ENCODE measurements at places on chromosomes 7 and 10.
A peak's percentile ranks its signal among the peaks of the same experiment; 100 is the strongest.

GRCh38 chr10:103666087-103666761 lies 172.7 kb downstream of the NEURL1 start:
- DNase-seq = no peak

GRCh38 chr10:88802523-88803285 lies at the start of gene LIPM:
LIPM (plus strand) TSS chr10:88802730; CDS start chr10:88802897, 167 bp downstream.
- no peak for DNase-seq

DNA sequence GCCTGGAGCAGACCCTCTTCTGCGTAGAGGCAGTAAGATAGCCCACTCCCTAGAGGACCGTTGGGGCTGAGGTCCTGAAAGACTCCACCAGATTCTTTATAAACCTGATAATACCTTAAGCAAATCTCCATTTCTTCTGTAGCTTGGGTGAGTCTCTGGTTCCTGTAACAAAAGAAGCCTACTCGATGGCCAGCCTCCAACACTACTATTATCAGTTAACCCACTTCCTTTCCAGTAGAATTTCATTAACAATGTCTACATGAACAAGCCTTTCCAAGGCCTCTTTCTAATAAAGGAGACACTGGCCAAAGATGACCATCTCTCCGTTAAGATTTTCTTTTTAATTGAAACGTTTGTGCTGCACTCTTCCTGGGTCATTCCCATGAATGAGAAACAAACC lies 201.7 kb upstream of the KCTD7 start:
- DNase-seq = no peak

DNA sequence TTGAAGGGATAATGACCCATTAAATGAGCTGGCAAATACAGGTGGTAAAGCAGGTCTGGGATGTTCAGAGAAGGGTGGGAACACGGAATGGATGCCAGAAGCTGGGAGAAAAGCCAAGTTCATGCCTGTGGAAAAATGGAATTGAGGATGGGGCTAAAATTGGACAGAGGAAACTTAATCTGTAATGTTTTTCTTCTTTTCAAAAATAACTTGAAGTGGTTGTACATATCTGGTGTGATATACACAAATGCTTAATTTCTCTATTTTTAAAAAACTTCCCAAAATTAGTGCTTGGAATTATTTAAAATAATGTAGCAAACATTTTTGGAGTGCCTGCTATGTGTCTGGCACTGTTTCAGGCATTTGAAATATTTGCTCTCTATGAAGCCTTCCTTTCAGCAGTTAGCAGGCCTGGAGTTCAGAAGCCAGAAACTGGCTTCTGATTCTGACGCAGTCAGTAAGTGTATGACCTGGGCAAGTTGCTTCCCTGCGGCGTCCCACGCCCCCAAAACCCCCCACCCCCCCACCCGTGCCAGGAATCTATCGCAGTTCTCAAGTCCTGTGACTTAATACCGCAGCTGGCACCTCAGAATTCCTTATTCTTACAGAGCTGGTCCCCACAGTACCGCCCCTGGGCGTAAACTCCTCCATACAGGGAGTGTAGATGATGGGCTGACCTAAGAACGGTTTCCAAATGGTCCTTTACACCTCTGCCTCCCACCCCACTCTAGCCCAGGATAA lies 828 bp upstream of the MALSU1 start:
- DNase-seq = peak; percentile 69

GRCh38 chr7:102842284-102842683 lies 70.5 kb upstream of the LRRC17 start:
- DNase-seq = no peak

DNA sequence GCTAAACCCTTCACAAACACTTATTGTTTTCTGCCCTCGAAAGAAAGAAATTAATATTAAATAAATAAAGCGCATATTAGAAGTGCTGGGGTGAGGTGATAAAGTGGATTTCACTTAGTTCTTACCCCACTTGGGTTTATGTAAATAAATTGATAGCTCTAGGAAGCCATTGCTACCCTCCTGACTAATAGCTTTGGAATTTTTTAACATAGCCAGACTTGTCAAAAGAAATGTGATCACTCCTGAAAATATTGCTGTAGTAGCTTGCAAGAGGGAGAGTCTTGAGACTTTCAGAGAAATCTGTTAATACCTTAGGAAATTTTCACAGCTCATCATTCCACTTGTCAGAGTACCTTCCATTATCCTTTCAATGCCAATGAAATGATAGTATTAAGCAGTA lies 7.6 kb downstream of the ARL5B start:
- peak; percentile 61 for DNase-seq

DNA sequence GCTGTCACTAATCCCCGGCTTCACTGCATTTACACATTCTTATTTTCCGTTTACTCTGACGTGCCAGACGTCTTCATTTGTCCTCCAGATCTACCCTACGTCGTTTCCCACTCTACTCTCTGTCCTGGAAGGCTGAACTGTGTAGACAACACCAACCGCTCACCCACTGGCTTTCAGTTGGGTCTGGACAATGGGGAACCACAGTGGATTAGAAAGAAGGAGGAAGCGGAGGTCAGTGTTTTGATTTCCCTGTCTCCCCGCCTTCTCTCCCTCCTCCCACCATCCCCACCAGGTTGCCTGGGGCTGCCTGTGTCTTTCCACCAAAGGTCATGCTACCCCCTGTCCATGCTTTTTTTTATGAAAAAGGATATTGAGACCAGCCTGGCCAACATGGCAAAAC lies 14.0 kb upstream of the CTBP2 start:
- DNase-seq = no peak

- DNase-seq = no peak
These were observed 68.9 kb upstream of the CARD11 start for GRCh38 chr7:3112479-3113134.

GRCh38 chr10:21363731-21364104 lies 161.8 kb downstream of the SKIDA1 start:
- DNase-seq = peak; percentile 43

GRCh38 chr7:115038158-115038557 lies 116.3 kb downstream of the MDFIC start:
- no peak for DNase-seq

- no peak for DNase-seq
These were observed 3.6 kb upstream of the LRRC4 start for GRCh38 chr7:128034825-128035224.

GRCh38 chr7:113806633-113807327 lies 112.0 kb downstream of the PPP1R3A start:
- no peak for DNase-seq

- DNase-seq = no peak
These were observed 13.4 kb downstream of the JAZF1 start for GRCh38 chr7:28166982-28167715.

GRCh38 chr7:116575853-116576252 lies 51.0 kb downstream of the CAV1 start:
- DNase-seq = no peak

- DNase-seq = no peak
These were observed 7.7 kb downstream of the CTBP2 start for GRCh38 chr10:125152450-125153368.

DNA sequence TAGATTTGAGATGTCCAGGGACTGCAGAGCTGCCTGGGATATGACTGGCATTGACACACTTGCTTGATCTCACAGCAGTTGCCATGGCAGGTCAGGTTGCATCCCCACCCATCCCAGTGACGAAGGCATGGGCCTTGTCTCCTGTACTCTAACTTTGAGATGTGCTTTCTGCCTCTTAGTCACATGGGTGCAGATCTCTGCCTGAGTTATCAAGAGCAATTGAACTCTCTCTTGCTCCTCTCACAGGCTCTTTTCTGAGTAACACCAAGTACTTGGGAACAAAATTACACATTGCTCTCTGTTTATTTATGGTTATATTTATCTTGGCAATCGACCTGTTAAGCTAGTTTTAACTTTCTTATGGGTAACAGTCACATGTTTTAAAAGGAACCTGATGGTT lies 237.3 kb downstream of the NSUN6 start:
- no peak for DNase-seq

DNA sequence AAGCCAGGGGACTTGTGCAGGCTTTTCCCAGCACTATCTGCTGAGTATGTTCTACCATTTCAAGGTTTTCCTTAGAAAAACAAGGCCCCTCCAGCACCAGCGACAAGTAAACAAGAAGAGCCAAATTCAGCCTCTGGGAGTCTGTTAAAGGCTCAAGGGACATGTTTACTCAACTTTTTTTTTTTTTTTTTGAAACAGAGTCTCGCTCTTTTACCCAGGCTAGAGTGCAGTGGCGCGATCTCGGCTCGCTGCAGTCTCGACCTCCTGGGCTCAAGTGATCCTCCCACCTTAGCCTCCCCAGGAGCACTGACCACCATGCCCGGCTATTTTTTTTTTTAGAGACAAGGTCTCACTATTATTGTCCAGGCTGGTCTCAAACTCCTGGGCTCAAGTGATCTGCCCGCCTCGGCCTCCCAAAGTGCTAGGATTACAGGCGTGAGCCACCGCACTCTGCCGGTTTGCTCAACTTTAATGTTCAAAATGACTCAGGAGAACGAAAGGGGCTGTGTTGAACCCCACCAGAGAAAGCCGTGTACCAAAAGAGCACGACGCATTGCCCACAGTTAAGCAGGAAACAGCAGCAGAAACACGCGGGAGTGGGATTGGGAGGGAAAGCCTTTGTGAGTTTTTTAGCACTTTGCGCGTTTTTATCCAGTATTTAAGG lies 772 bp downstream of the PRDX3 start:
- DNase-seq = no peak

DNA sequence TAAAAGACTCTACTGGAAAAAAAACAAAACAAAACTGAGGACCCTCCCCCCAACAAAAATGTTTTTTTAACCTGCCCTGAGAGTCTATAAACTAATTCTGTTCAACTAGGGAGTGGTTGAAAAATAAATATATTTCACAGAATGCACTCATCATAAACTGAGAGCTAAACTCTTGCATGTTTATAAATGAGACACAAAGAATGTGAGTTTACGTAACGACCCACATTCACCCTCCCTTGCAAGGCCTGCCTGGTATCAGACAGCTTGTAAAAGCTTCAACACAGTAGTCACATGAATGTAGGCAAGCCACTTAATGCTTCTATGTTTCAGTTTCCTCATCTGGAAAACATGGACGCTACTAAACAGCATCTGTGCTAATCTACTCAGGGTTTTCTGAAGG lies 50.3 kb downstream of the JAZF1 start:
- peak; percentile 52 for DNase-seq
